Activated CD8-positive, alpha-beta T cell treated with anti-CD3 and anti-CD28 coated beads, Interleukin-2, amount 10 ng/mL, durations not matched to agents 7 days and 5 days (primary cell): ENCODE measurements at places on chromosomes 1 and 21. TPM values are rescaled to one million over a fixed set of nuclear protein-coding genes. Genes with fewer than 3 reads are reported as not detected.

DFFB gene
- 8.8 TPM for total RNA-seq

SRM gene
- total RNA-seq, result 154 TPM

FCGR3B gene
- not detected for total RNA-seq

TRNP1 gene
- total RNA-seq, result not detected

C1QC gene
- total RNA-seq, result not detected

IFI44 gene
- 165 TPM for total RNA-seq

AK5 gene
- total RNA-seq, result 0.73 TPM

PLXNA2 gene
- 0.84 TPM for total RNA-seq

SPRR4 gene
- not detected for total RNA-seq

UBL4B gene
- not detected for total RNA-seq

OR10J1 gene
- not detected for total RNA-seq

HSD3B1 gene
- total RNA-seq, result not detected

SESN2 gene
- 12.6 TPM for total RNA-seq

S100A6 gene
- total RNA-seq, result 431 TPM

DNASE2B gene
- not detected for total RNA-seq

PDC gene
- not detected for total RNA-seq

ETV3L gene
- total RNA-seq, result not detected

KCNE1 gene
- total RNA-seq, result 0.18 TPM

CCDC17 gene
- 2.5 TPM for total RNA-seq

CELA3A gene
- not detected for total RNA-seq
